ENCODE measurements at places on chromosomes 3 and 15.

GRCh38 chr3:120410116-120410515, 40.7 kb downstream of the FSTL1 start:
- no peak for DNase-seq

- no peak for DNase-seq
These were observed 193.1 kb upstream of the LPP start for GRCh38 chr3:187960820-187961219.

DNA sequence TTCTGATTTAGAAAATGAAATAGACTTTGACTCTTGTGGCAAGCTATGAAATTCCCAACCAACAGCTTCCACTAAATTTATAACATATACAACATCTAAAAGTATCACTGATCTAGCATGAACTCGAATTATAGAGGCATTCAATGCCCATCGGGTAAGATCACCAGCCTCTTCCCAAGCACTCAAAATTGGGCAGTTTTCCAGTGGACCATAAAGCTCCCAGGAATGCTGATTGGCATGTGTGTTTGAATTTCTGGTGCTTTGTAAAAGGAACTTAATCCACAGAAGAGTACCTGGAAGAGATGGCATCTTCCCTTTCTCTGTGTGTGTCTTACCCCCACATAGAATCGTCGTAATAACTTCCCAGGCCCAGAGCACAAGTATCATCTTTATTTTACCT, 10.0 kb downstream of the LRTM1 start:
- no peak for DNase-seq

GRCh38 chr3:129954514-129954913, 20.0 kb upstream of the TRH start:
- DNase-seq: no peak

Measured in sciatic nerve (tissue), 2 donors.